ENCODE measurements at places on chromosomes 12 and 14. TPM values are rescaled to one million over a fixed set of nuclear protein-coding genes. Genes with fewer than 3 reads are reported as not detected.
A peak's percentile ranks its signal among the peaks of the same experiment; 100 is the strongest.

- no peak for DNase-seq
Observed at GRCh38 chr14:23275412-23275811, 10.5 kb downstream of the HOMEZ start.

The UBE3B gene
- total RNA-seq: 21.8 TPM

GRCh38 chr12:128312661-128313060, 45.7 kb downstream of the TMEM132C start:
- DNase-seq: no peak

GRCh38 chr14:87149583-87150354, 843.2 kb downstream of the GALC start:
- DNase-seq: peak; percentile 75

- DNase-seq: no peak
Observed at GRCh38 chr12:27524839-27525753, 1.1 kb downstream of the PPFIBP1 start.

- DNase-seq: no peak
Observed at GRCh38 chr12:6823182-6824084, 1.8 kb downstream of the GPR162 start.

- DNase-seq: no peak
Observed at GRCh38 chr12:54593725-54594124, 5.3 kb upstream of the PPP1R1A start.

DNA sequence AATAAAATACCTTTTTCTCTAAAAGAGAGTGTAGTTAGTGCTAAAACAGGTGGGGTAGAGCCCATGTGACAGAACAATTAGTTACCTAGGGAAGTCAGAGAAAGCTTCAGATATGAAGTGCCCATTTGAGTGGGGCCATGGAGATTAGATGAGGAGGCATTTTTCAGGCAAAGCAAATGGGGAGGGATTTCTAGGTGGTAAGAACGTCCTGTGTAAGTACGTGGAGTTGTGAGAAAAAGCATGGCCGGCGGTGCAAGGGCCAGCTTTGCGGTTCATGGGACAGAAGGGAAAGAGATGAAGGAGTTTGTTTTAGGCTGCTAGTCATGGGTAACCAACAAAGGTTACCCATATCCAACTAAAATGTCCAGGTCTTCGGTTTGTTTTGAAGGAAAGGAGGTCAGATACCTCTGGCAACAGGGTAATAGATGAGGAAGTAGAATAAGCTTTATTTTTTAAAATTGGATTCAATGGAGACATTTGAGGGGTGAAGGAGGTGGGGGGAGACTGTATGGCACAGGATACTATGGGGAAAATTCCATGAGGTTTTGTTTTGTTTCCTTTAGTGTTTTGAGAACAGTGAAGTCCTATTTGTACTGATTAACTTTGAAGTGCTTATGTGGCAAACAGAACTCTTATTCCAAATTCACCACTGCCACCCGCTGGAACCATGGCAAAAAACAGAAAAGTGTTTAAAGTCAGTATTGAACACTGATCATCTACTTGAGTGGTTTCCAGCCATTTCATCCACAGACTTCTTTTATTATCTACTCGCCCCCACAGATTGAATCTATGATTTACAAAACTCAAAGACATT, 10.0 kb upstream of the SNRPF start:
- no peak for DNase-seq

The USP44 gene
- total RNA-seq: 197 TPM

The ZNF705A gene
- not detected for total RNA-seq

- DNase-seq: no peak
Observed at GRCh38 chr12:91073426-91073825, 15.6 kb upstream of the KERA start.

GRCh38 chr12:82411546-82412230, 53.4 kb downstream of the METTL25 start:
- DNase-seq: no peak

GRCh38 chr12:119176267-119177055, 2.3 kb upstream of the HSPB8 start:
- DNase-seq: no peak

GRCh38 chr14:21924479-21924878, 250.9 kb upstream of the OR4E1 start:
- no peak for DNase-seq

DNA sequence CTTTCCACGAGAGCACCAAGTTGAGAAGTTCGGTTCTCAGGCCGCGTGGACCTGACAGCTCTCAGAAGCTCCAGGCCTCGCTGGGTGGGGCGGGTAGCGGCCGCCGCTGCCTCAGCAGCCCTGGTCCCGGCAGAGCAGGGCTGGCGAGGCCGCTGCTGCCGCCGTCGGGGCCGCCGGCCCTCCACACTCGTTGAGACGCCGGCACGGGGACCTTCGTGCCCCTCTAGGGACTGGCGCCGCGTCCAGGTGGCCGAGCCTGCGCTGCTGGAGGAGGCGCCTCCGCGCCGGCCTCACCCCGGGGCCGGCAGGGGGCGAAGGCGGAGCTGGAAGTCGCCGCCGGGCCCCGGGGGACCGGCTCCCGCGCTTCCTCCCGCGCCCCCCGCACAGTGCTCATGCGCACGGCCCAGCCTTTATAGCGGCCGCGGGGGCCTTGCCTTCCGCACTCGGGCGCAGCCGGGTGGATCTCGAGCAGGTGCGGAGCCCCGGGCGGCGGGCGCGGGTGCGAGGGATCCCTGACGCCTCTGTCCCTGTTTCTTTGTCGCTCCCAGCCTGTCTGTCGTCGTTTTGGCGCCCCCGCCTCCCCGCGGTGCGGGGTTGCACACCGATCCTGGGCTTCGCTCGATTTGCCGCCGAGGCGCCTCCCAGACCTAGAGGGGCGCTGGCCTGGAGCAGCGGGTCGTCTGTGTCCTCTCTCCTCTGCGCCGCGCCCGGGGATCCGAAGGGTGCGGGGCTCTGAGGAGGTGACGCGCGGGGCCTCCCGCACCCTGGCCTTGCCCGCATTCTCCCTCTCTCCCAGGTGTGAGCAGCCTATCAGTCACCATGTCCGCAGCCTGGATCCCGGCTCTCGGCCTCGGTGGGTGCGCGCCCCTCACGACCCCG, at the start of gene COCH:
Gene COCH (plus strand): TSS at position 440 of the 879 bp plus-strand sequence. CDS start 380 bp downstream, at position 820.
- DNase-seq: peak; percentile 79

- DNase-seq: no peak
Observed at GRCh38 chr12:90203556-90203955, 494.9 kb upstream of the ATP2B1 start.

DNA sequence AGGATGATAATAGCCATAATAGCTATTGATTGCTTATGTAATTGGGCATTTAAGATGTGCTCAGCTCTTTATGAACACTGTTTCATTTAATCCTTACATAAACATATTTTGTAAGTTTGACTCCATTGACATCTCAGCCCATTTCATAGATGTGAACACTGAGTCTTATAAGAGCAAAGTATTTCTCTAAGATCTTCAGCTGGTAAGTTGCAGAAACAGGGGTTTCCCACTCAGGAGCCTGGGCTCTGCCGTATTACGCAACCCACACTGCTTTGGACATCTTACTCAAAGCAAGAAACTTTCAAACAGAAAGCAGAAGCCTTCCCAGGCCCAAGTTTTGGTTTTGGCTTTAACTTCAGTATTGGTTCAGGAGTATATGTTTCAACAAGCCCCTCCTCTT, 705.1 kb downstream of the MED13L start:
- DNase-seq: no peak

GRCh38 chr12:103956509-103957027, 9.1 kb upstream of the TDG start:
- peak; percentile 2 for DNase-seq

DNA sequence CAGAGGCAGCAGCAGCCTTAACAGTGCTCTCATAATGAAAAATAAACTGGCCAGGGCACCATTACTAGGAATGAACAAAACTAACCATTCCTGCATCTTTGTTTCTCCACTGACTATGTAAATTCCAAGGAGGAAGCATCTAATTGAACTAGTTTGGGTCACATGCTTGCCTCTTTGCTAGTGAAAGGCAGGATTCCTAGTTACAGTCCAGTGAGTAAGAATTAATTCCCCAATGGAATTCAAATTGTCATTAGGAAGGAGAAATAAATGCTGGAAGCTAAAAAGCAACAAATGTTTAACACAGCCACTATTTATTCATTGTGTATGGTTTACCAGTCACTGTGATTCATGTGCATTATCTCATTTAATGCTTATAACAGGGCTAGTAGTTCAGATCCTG, 316.0 kb downstream of the CCDC91 start:
- DNase-seq: no peak

The HOXC9 gene
- total RNA-seq: not detected

DNA sequence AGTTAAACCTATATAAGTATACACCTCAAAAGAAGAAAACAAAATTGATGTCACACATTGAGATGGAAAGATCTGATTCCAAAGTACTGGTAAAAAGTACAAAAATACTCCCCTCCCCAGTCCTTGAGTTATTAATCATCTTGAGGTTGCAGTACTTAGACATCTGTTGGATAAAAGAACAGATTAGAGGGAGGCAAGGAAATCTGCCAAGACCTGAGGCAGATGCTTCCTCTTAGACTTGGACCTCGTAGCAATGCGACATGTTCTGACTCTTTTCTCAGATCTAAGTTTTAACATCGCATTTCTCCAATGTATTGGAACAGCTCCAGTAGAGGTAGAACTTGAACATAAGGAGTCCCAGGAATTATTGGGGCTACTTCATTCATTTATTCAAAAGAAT, 187.9 kb upstream of the GRIN2B start:
- DNase-seq: no peak

- DNase-seq: no peak
Observed at GRCh38 chr14:92850492-92850891, 56.4 kb downstream of the GOLGA5 start.

The ZNF384 gene
- total RNA-seq: 60.1 TPM

DNA sequence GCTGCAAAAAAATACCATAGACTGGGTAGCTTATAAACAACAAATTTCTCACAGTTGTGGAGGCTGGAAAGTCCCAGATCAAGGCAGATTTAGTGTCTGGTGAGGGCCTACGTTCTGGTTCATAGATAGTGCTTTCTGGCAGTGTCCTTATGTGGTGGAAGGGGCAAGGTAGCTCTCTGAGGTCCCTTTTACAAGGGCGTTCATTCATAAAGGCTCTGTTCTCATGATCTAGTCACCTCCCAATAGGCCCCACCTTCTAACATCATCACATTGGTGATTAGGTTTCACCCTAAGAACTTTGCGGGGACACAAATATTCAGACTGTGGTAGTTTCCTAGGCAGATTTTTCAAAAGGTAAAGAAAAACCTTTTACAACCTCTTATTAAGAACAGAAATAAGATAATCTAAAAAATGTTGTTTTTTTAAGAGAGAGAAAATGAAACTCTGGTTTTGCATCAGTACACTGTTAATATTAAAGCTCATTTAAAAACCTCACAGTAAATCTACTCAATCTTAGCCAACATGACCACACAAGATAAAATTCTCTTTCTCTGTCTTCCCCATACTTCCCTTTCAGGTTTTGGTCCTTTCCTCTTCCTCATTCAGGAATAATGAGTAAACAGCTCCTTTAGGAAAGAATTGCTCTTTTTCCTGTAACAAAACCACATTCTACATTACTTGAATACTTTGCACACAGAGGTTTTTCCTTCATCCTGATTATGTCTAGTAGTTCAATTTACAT, 117.5 kb downstream of the UNC79 start:
- no peak for DNase-seq

GRCh38 chr12:114003286-114003685, 37.2 kb upstream of the RBM19 start:
- no peak for DNase-seq

DNA sequence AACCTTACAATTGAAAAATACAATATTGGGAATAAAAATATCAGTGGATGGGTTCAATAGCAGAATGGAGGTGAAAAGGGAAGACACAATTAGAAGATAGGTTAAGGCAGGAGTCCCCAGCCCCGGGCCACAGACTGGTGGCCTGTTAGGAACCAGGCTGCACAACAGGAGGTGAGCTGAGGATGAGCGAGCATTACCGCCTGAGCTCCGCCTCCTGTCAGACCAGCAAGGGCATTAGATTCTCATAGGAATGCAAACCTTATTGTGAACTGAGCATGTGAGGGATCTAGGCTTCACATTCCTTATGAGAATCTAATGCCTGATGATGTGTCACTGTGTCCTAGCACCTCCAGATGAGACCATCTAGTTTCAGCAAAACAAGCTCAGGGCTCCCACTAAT, 27.3 kb upstream of the ST8SIA1 start:
- peak; percentile 7 for DNase-seq

DNA sequence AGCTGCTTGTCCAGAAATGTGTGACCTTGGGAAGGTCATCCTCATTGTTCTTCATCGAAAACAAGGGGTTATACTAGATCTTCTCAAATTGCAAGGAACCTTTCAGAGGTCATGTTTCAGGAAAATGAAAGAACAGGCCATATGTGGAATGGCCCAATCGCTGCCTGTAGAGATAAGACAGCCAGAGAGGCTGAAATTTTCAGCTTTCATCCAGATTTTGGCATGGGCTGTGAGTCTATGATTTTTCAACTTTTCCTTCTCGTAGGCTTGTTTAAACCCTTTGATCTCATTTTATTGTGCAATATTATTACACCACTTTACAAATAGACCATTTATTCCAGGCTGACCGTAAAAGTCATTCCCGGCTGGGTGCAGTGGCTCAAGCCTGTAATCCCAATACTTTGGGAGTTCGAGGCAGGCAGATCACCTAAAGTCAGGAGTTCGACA, 17.1 kb upstream of the ATXN2 start:
- no peak for DNase-seq

DNA sequence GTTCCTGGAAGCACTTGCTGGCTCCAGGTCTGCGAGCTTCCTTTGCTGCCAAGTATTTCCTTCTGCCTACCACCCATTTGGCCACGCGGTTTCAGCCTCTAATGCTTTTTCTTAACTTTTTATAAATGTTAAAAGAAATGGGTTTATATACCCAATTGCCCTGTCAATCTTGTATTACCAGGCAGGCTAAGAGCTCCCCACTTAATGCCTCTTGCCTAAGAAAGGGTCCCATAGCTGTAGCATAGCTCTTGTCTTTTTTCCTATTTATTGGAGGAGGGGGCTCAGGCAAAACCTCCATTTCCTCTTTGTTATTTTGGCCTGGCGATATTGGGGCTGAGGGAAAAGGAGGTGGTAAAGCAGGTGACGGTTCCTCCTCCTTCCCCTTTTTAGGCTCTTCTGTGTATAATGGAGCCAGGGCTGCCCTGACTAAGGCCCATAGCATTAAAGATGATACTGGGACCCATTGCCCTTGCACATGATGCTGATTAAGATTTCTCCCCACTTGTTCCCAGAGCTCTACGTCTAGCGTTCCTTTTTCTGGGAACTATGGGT, 21.6 kb upstream of the BLTP3B start:
- no peak for DNase-seq

- no peak for DNase-seq
Observed at GRCh38 chr12:26277506-26278246, 82.3 kb downstream of the SSPN start.
